CD4-positive, CD25-positive, alpha-beta regulatory T cell (primary cell): ENCODE measurements at places on chromosomes 12 and 14. TPM values are rescaled to one million over a fixed set of nuclear protein-coding genes. Genes with fewer than 3 reads are reported as not detected.

The GLS2 gene
- 0.90 TPM for polyA plus RNA-seq

DNA sequence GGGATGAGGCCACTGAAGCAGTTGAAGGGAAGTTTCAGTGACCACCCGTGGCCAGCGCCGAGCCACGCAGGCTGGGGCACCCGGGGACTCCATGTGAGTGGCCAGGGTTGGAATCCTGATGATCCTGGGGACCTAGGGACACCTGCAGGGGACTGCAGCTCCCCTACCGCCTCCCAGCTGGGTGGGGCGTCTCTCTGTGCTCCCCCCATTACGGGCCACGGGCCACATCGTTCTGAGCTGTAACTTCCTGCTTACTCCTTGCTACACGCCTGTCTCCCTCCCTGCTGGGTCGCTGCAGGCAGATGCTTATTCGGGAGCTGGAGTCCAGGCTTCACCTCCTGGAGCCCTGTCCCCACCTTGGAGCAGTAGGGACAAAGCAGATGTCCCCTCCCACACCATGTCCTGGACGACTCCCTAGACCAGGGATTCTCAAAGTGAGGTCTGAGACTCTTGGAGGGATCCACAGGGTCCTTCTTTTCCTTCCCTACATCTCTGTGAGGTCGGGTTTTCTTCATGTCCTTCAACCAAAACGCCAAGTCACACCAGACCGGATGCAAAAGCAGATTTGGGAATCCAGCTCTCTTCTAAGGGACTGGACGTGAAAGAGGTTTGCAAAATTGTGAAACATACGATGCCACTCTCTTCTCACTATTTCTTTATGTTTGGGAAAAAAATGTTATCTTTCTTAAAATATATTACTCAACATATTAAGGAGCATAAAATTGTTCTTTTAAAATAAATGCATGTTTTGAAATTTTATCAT, 85.9 kb upstream of the NCOR2 start:
- DNase-seq: no peak

DNA sequence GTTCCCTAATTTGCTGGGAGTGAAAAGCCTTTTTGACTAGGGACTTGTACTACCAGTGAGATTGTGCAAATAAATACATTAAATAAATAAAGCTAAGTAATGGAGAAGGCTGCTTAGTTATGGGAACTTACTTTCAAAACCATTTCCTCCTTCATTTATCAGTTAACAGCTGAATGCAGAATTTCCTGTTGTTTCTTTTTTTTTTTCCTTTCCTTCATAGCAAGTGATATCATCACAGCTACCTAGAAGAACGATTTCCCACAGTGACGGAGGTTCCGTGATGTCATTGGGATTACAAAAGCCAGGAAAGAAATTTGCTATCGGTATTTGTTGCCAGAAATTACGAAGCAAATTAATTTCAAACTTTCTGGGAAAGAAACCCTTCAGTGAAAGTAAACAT, 42.1 kb upstream of the SOCS2 start:
- DNase-seq: no peak

DNA sequence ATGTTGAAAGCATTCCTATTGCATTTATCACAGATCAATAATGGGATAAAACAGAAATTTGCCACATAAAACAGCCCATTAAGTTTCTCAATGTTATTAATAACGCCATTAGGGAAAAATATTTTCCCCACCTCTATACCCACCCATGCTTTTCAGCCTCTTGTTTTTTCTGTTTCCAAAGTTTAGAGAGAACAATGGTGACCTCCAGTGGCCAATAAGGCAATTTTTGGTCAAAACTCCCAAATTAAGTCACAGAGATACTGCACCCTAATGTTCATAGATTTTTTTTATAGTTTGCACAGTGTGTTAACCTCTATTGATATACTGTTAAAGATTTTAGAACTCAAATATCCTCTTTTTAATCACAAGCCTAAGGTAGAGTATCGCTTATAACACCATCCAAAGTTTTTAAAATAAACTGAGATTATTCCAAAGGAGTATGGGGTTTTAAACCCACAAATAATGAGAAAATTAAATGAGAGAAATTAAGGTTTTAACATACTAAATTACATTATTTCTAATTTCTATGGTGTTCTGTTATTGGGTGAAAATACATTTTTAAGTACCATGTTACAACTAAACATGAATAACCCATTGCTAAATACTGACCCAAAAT, 184.7 kb upstream of the DCN start:
- DNase-seq: no peak

The SERPINA9 gene
- polyA plus RNA-seq: not detected

GRCh38 chr12:2891240-2892053, 756 bp downstream of the TULP3 start:
- no peak for DNase-seq

The STON2 gene
- not detected for polyA plus RNA-seq

DNA sequence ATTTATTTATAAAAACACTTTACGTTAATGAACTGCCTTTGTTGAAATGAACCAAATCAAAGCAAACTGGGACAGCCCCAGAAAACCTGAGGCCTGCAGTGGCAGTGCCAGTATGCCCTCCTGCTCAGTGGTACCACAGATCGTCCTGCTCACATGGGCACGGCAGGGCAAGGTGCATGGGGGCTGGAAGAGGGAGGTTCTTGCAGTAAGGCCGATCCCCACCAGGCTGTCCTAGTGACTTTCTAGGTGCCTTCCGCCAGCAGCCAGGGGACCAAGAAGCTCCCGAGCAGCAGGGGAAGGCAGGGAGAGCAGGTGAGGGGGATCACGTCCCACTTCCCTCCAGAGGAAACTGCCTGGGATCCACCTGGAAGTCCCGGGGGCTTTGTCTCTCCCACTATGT, 63.9 kb downstream of the TESC start:
- no peak for DNase-seq

- DNase-seq: no peak
These were observed 131.4 kb upstream of the CCDC175 start for GRCh38 chr14:59707778-59708561.

The SMCO2 gene
- polyA plus RNA-seq: not detected

GRCh38 chr12:121085069-121085468, 46.0 kb upstream of the OASL start:
- DNase-seq: no peak

GRCh38 chr14:53542732-53543131, 389.6 kb upstream of the DDHD1 start:
- no peak for DNase-seq

The CELA1 gene
- polyA plus RNA-seq: 2.0 TPM

DNA sequence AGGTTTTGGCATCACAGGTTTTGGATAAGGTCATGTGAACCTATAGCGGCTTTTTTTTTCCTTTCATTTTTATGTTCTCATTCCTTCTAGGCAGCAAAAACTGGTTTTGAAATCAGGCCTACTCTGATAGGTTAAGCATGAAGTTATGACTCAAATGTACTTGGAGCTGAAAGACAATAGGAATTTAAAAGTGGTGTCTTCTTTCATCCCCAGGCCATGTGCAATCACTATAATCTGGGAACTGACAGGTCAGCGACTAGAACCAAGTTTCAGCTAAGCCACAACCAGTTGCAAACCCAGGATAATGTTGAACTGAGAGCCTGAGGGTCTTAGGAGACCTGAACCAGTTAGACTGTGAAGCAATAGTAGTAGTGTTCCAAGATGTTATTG, 74.3 kb downstream of the ANO6 start:
- DNase-seq: no peak

- no peak for DNase-seq
These were observed 175.8 kb upstream of the TMEM132C start for GRCh38 chr12:128091101-128091720.

DNA sequence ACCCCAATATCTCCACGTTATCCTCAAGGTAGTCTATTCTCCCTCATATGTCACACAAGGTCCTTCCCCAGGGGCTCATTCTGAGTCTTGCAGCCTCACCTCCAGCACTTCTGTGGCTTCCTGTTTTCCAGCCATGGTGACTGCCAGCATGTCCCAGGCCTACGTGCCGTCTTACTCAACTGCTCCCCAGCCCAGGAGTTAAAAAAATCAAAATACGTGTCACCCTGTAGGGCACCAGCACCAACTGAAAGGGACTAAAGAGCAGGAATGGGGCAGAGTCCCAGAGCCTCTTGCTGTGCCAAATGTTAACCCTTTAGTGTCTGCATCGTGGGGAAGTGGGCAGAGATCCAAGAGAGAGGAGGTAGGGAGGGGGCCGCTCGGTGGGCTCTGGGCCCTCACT, 37.0 kb upstream of the MED13L start:
- no peak for DNase-seq

DNA sequence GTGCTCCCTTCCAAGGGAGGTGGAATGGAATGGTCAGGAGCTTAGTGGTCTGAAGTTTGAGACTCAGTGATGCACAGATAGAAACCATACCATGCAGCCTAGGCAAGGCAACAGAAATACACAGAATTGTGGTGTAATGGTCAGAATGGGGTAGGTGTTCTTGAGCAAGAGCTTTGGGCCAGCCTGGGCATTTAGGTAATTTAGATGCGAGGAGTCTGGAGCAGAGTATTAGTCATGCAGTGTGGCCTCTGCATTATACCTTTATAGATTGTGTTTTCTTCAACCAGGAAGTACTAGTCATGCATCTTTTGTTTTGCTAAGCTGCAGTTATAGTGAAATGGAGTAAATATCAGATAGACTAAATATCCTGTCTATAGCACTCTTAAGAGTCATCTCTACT, 118.3 kb downstream of the DAAM1 start:
- no peak for DNase-seq

DNA sequence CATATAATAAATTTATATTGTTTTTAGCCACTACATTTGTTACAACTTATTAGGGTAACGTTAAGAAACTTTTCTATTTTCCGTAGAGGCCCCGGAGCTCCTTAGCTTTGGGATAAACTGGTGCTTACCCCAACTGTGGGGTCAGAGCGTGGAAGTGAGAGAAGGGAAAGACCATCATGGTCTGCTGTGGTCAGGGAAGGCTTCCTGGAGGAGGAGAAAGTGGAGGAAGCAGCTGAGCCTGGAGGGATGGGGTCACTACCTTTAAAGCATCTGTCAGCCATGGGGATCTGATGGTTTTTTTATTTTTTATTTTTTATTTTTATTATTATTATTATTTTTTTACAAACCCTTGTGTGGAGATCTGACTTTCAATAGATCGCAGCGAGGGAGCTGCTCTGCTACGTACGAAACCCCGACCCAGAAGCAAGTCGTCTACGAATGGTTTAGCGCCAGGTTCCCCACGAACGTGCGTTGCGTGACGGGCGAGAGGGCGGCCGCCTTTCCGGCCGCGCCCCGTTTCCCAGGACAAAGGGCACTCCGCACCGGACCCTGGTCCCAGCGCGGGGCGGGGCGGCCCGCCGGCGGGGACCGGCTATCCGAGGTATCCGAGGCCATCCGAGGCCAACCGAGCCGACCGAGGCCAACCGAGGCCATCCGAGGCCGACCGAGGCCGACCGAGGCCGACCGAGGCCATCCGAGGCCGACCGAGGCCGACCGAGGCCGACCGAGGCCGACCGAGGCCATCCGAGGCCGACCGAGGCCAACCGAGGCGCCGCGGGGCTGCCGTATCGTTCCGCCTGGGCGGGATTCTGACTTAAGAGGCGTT, 1101.2 kb upstream of the TMEM132C start:
- peak; percentile 65 for DNase-seq

- no peak for DNase-seq
These were observed 1093.4 kb upstream of the FLRT2 start for GRCh38 chr14:84436528-84436927.

DNA sequence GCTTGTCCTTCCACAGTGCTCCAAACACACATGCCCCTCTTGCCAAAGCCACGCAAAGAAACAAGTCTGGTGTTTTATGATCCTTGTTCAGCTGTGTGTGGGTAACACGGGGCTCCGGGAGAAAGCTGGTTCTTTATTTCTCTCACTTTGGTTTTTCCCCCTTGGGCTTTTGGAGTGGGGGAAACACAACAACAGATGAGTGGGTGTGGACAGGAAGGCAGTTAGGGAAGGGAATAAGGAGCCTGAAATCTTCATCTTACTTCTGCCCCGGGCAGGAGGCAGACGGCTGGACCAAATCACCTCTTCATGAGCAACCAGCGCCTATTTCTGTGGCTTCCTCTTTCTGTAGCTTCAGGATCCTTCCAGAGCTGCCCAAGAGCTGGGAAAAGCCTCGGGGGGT, 218.5 kb downstream of the PHETA1 start:
- DNase-seq: no peak

DNA sequence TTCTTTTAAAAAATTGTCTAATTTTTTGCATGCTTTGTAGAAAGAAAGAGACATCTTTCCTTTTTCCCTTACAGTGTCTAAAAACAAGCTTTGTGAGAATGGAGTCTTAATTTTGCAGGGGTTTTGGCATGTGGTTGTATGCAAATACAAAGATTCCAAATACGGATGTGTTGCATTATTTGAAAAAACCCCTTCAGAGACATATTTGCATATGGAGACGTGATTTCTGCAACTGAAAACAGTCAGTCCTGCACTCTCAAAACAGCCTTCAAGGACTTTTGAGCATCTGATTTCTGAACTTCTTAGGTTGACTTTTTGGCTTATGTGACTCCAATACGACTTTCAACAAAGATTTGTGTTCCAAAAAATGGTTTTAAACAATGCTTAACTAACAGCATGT, 7.8 kb downstream of the IRAK3 start:
- DNase-seq: no peak

- no peak for DNase-seq
These were observed 1.1 kb upstream of the HDAC7 start for GRCh38 chr12:47820631-47821345.

- DNase-seq: no peak
These were observed 60.8 kb upstream of the EEA1 start for GRCh38 chr12:92989715-92990484.

DNA sequence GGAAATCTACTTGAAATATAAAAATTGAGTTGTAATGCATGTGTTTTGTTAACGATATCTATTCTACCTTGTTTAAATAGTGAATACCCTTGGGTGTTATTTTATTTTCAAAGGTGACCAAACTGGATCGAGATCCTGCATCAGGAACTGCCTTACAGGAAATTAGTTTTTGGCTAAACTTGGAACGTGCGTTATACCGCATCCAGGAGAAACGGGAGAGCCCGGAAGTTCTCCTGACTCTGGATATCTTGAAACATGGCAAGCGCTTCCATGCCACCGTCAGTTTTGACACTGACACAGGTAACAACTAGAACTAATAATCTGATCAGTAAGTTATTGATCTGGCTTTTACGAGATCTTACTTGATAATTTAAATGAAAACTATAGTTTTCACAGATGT, 15.9 kb downstream of the DYNC1H1 start:
- no peak for DNase-seq

DNA sequence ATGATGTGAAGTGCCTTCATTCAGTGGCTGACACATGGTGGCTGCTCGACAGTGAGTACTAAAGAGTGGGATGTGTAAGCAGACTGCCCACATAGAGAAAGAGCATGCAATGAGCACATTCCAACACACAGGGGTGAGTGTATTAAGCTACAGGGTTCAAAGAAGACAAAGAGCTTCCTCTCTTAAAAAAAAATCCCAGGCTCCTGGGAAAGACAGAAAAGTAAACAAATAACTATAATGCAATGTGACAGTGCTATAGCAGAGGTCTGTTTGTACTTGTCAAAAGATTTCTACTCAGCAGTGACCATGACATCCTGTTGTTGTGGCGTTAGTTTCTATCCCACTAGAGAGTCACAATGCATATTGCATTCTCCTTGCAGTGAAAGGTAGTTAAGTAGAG, 12.4 kb upstream of the PCNX1 start:
- no peak for DNase-seq

- no peak for DNase-seq
These were observed 89.2 kb downstream of the DICER1 start for GRCh38 chr14:95068080-95068479.

- DNase-seq: no peak
These were observed 119.8 kb downstream of the SLC38A1 start for GRCh38 chr12:46149079-46149464.
